ENCODE measurements at places on chromosomes 3 and 15. TPM values are rescaled to one million over a fixed set of nuclear protein-coding genes. Genes with fewer than 3 reads are reported as not detected.

DNA sequence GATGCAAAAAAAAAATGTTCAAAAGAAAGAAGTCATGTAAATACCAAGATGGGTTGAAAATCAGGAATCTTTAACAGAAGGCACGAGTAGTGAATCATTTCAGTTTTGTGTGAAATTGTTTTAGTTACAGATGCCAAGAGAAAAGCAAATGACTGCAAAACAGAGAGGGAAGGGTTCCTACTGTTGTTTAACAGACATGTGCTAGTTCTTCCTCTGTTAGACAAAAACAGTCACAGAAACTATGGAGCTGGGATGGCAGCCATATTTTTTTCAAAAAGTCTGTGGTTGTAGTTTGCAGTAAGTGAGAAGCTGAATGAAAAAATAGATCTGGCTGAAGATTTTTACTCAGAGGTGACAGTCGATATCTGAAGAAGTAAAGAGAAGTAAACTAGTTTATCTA lies 511.9 kb downstream of the ZIC1 start:
- no peak for DNase-seq
- H3K36me3 ChIP-seq: no peaks in the 10 kb centered on the region
- H3K27ac ChIP-seq: no peak overlapping the region
- H3K4me1 ChIP-seq: peaks cover 19% of the 10 kb centered on the region

DNA sequence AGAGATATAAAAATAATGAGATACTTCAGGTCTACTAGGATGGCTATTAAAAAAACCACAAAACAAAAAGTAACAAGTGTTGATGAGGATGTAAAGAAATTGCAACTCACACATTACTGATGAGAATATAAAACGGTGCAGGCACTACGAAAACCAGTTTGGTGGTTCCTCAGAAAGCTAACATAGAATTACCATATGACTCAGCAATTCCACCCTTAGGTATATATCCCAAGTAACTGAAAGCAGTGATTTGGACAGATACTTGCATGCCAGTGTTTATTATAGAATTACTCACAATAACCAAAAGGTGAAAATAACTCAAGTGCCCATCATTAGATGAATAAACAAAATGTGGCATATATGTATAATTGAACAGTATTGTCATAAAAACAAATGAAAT lies 87.5 kb upstream of the MELTF start:
- H3K4me1 ChIP-seq: peaks cover 7% of the 10 kb centered on the region
- H3K27me3 ChIP-seq: no peaks in the 10 kb centered on the region
- H3K4me3 ChIP-seq: no peak overlapping the region

DNA sequence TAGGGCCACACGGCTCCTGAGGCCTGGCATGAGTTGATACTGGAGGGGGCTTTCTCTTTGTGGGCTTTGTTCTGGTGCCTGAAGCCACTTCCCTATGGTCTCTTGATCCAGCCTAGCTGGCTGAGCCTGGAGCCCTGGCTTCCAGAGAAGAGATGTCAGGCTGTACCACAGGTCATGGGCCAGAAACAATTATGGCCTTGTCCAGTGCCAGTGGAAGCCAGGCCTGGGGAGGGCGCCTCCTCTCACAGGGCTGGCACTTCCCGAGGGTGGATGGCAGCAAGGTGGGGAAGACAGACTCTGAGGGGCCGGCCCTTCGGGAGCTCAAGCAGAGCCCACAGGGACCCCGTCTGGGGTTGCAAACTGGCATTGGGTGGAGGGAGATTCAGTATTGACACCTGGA lies 34.9 kb upstream of the ACAD9 start:
- no peak for DNase-seq
- H3K36me3 ChIP-seq: no peaks in the 10 kb centered on the region
- H3K27me3 ChIP-seq: peaks cover 8% of the 10 kb centered on the region
- no peak overlapping the region for H3K4me3 ChIP-seq
- no peak overlapping the region for H3K27ac ChIP-seq
- peaks cover 12% of the 10 kb centered on the region for H3K4me1 ChIP-seq

DNA sequence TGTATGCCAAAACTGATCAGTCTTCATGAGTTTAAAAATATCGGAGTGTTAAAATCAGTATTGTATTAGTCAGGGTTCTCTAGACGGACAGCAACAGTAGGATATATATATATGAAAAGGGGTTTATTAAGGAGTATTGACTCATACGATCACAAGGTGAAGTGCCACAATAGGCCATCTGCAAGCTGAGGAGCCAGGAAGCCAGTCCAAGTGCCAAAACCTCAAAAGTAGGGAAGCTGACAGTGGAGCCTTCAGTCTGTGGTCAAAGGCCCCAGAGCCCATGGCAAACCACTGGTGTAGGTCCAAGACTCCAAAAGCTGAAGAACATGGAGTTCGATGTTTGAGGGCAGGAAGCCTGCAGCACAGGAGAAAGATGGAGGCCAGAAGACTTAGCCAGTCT lies 391.0 kb upstream of the CADM2 start:
- no peaks in the 10 kb centered on the region for H3K36me3 ChIP-seq
- no peak for DNase-seq
- no peaks in the 10 kb centered on the region for H3K27me3 ChIP-seq
- no peak overlapping the region for H3K27ac ChIP-seq
- H3K4me1 ChIP-seq: no peaks in the 10 kb centered on the region

DNA sequence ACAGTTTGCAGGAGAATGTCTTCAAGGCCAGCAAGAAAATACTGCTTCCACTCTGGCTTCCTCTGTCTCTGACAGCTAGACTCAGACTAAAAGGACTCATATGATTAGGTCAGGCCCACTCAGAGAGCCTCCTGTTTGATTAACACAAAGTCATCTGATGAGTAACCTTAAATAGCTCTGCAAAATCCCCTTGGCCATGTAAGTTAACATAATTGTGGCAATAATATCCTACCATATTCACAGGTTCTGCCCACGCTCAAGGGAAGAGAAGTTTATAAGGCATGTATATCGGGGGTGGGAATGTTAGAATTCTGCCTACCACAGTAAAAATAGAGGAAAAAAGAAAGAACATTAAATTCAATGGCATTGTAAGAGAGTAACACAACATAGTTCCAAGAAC lies 20.6 kb upstream of the HHATL start:
- no peak overlapping the region for H3K27ac ChIP-seq
- no peaks in the 10 kb centered on the region for H3K4me1 ChIP-seq
- no peak overlapping the region for H3K4me3 ChIP-seq
- H3K27me3 ChIP-seq: peaks cover 60% of the 10 kb centered on the region

- no peaks in the 10 kb centered on the region for H3K27me3 ChIP-seq
- peak overlapping the region; percentile 29 for H3K27ac ChIP-seq
- peaks cover 22% of the 10 kb centered on the region for H3K4me1 ChIP-seq
- no peak for DNase-seq
- H3K4me3 ChIP-seq: no peak overlapping the region
Observed at GRCh38 chr15:69388260-69388705, 25.9 kb upstream of the KIF23 start.

GRCh38 chr3:122253581-122253980 lies 70.1 kb downstream of the CASR start:
- H3K36me3 ChIP-seq: no peaks in the 10 kb centered on the region
- peaks cover 18% of the 10 kb centered on the region for H3K27me3 ChIP-seq
- no peak overlapping the region for H3K27ac ChIP-seq
- no peak for DNase-seq
- no peaks in the 10 kb centered on the region for H3K4me1 ChIP-seq

- no peak overlapping the region for H3K4me3 ChIP-seq
- peaks cover 5% of the 10 kb centered on the region for H3K4me1 ChIP-seq
- no peak for DNase-seq
- H3K27ac ChIP-seq: no peak overlapping the region
- H3K27me3 ChIP-seq: peaks cover 7% of the 10 kb centered on the region
Observed at GRCh38 chr3:14508966-14509795, 31.0 kb downstream of the GRIP2 start.

DNA sequence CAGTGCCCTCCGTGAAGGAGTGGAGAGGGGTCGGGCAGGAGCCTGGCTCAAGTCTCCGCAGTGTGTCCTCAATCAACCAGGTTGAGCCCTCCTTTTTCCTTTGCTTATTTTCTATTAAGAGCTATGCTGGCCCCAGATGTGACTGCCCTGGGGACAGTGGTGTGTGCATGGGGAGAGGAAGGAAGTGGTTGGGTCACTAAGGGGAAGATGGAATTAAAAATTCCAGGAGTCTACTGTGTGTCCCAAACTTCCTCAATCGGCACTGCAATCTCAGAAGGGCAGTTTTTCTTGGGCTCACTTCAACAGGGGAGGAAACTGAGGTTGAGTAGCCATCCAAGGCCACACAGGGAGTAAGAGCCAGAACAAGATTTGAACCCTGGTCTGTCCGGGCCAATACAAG lies 13.7 kb upstream of the GRIP2 start:
- H3K4me3 ChIP-seq: no peak overlapping the region
- DNase-seq: no peak
- no peak overlapping the region for H3K27ac ChIP-seq
- no peaks in the 10 kb centered on the region for H3K36me3 ChIP-seq
- H3K4me1 ChIP-seq: no peaks in the 10 kb centered on the region
- peaks cover 19% of the 10 kb centered on the region for H3K27me3 ChIP-seq

GRCh38 chr15:38217191-38217595 lies 35.4 kb upstream of the SPRED1 start:
- no peaks in the 10 kb centered on the region for H3K27me3 ChIP-seq
- H3K27ac ChIP-seq: peak overlapping the region; percentile 12
- H3K36me3 ChIP-seq: no peaks in the 10 kb centered on the region
- H3K4me1 ChIP-seq: peaks cover 16% of the 10 kb centered on the region
- DNase-seq: no peak
- no peak overlapping the region for H3K4me3 ChIP-seq

GRCh38 chr3:38722781-38723568 lies 73.5 kb upstream of the SCN5A start:
- no peak for DNase-seq
- no peaks in the 10 kb centered on the region for H3K4me1 ChIP-seq
- H3K36me3 ChIP-seq: no peaks in the 10 kb centered on the region
- no peak overlapping the region for H3K4me3 ChIP-seq
- H3K27ac ChIP-seq: no peak overlapping the region

DNA sequence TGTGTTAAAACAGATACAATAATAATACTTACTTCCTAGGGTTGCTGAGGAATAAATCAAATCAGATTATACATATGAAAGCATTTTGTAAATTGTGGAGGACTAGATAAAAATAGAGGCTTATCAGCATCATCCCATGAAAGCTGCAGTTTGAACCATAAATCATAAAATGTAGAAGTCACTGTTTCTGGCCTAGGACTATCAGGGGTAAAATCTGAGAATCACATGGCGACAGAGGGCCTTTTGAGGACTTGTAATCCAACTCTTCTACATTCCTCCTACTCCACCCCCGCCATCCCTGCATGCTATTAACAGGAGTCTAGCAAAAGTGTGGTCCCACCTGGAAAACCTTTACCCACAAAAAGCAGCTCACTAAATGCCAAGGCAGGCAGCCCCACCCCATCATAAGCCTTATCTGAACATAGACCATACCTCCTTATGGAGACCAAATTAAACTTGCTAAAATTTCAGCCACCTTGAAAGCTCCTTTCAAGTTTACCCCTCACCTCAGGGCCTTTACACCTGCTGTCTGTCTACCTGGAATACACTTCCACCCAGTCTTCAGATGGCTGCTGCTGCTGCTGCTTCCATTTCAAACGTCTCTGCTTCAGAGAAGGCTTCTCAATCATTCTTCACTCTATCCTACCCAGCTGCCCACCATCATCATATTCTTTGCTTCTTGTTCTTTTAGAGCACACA lies 11.5 kb downstream of the MB21D2 start:
- H3K27ac ChIP-seq: no peak overlapping the region
- peaks cover 2% of the 10 kb centered on the region for H3K36me3 ChIP-seq
- no peaks in the 10 kb centered on the region for H3K27me3 ChIP-seq
- no peak overlapping the region for H3K4me3 ChIP-seq
- no peak for DNase-seq
- peaks cover 7% of the 10 kb centered on the region for H3K4me1 ChIP-seq

GRCh38 chr3:12180218-12180617 lies 21.5 kb upstream of the TIMP4 start:
- H3K27me3 ChIP-seq: no peaks in the 10 kb centered on the region
- H3K36me3 ChIP-seq: no peaks in the 10 kb centered on the region
- H3K27ac ChIP-seq: no peak overlapping the region
- no peak for DNase-seq
- peaks cover 24% of the 10 kb centered on the region for H3K4me1 ChIP-seq
- no peak overlapping the region for H3K4me3 ChIP-seq

GRCh38 chr3:126672340-126672739 lies 17.4 kb upstream of the TXNRD3 start:
- H3K4me1 ChIP-seq: no peaks in the 10 kb centered on the region
- H3K4me3 ChIP-seq: no peak overlapping the region
- H3K27ac ChIP-seq: no peak overlapping the region
- peaks cover 3% of the 10 kb centered on the region for H3K36me3 ChIP-seq

The GP5 gene
- total RNA-seq: 0.10 TPM

The CPLX3 gene
- total RNA-seq: not detected

The SCN11A gene
- 0.18 TPM for total RNA-seq

The SUMF1 gene
- 46.6 TPM for total RNA-seq

The GPR160 gene
- total RNA-seq: not detected

The CD86 gene
- total RNA-seq: not detected

The FBXW12 gene
- total RNA-seq: not detected

The PLCH1 gene
- total RNA-seq: not detected

The TP63 gene
- 0.16 TPM for total RNA-seq

The CYP8B1 gene
- total RNA-seq: not detected

The PLA1A gene
- 0.86 TPM for total RNA-seq

The LYZL4 gene
- total RNA-seq: not detected
